ENCODE measurements at places on chromosomes 5 and 9.

GRCh38 chr9:117963493-117964090, 259.4 kb downstream of the TLR4 start:
- DNase-seq = no peak

DNA sequence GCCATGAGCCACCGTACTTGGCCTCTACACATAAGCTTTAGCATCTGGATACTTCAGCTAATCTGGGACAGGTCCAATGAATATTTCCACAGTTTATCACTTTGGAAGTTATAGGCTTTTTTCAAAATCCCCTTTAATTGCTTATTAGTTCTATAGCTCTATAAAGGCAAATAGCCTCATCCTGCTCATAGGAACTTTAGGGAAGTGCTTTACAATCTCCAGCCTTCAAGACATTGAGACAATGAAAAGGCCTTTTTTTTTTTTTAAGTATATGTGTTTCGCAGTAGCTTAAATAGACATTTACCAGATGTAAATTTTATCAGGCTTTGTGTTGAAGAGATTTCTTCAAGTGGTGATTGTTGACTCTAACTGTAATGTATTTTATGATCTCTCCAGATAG, 224.2 kb downstream of the ARL15 start:
- no peak for DNase-seq

GRCh38 chr9:116378873-116379272, 225.3 kb downstream of the PAPPA start:
- no peak for DNase-seq

- DNase-seq = no peak
Observed at GRCh38 chr9:75186767-75187380, 98.6 kb downstream of the OSTF1 start.

DNA sequence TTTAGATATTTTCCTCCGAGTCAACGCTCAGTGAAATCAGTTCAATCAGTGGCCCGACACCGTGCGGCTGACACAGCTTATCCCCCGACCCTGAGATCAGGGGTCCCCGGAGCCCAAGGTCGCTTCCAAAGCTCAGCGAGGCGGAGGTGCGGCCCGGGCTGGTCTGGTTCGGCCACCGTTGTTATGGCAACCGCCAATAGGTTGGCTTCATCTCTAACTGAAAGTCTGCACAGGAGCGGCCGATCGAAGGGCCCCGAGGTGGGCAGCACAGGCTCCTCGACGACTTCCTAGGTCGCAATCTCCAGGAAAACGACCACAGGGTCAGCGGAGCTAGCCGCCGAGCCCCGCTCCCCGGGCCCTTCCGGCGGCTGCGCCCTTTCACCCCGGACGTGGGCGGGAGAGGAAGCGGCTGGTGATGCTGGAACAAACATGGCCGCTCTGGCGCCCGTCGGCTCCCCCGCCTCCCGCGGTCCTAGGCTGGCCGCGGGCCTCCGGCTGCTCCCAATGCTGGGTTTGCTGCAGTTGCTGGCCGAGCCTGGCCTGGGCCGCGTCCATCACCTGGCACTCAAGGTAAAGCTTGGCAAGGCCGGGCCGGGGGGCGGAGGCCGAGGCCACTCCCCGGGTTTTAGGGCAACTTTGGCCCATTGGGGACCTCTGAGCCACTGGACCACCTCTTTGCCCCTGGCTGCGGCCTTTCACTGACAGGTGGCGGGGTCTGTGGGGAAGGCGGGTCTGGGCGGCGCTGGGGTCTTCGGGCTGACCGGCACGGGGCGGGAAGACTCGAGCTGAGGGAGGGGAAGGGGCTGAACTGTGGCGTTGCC, at the start of gene GPR107:
GPR107 (plus strand) TSS at position 403 of the 821 bp plus-strand sequence; CDS start at position 430, 27 bp downstream.
- DNase-seq = peak; percentile 61

DNA sequence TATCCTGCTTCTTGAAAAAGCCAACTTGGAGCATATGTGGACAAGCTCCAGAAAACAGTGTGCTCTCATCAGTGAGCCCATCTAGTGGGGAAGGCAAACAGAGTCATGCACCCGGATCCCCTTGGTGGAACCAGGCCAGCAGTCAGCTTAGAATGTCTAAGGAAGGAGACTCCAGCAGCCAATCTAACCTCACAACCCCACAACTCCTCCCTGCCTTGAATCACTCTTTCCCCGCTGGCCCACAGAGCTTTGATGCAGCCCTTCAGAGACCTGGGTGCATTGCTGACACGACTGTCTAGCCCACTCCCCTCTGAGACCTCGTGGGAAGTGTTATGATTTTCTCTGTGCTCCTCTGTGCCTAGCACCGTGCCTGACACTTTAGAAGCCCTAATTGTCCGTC, 623.7 kb downstream of the BNC2 start:
- no peak for DNase-seq

DNA sequence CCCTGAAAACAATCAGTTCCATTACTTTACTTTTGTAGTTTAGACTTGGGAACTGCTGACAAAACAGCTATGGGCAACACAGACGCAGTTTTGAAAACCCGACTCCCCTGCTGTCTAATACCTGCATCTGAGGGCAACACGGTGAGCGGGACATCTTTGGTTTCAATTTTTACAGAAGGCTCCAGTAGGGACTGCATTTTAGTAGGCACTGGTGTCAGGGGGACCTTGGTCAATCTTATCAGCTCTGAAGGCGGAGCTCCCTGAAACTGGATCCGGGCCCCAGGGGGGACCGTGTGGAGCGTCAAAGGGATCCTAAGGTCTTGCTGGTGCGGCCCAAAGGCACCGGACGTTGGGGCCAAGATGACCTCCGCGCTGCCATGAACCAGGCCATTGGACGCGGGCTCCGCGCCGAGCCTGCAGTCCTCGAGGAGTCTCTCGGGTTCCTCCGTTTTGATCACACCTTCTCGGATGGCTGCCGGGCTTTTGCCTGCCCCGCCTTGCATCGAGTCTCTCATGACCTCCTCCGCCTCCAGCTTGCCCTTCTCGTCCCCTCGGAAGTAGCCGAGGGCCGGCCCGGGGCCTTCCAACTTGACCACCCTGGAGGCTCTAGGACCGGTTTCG, 1.1 kb downstream of the SOX30 start:
- no peak for DNase-seq

- no peak for DNase-seq
Observed at GRCh38 chr5:98517560-98518366, 255.7 kb upstream of the RGMB start.

DNA sequence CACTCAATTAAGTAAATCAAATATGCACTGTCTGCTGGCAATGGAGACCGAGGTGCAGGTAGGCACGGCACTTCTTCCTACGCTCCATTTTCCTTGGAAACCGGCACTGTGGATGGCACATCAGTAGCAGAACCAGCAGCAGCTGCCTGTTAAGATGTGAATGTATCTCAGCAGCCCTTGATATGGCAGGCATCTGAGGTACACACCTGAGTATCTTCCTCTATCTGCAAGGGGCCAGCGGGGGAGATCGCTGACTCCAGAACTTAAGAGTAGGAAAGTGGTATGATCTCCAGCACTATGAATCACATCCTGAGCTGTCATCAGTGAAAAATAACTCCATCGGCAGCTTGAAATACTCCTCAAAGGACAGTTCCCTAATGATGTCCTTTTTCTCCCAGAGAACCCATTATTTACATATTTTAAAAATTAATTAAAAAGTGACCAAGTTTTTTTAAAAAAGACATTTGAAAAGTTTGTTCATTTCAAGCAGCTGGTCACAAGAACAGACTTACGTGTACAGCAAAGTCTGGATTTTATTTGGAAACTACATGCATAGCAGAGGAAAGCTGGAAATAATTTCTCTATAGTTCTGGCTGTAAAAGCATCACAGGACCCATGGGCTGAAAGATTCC, 97.1 kb downstream of the ADAMTS12 start:
- no peak for DNase-seq

DNA sequence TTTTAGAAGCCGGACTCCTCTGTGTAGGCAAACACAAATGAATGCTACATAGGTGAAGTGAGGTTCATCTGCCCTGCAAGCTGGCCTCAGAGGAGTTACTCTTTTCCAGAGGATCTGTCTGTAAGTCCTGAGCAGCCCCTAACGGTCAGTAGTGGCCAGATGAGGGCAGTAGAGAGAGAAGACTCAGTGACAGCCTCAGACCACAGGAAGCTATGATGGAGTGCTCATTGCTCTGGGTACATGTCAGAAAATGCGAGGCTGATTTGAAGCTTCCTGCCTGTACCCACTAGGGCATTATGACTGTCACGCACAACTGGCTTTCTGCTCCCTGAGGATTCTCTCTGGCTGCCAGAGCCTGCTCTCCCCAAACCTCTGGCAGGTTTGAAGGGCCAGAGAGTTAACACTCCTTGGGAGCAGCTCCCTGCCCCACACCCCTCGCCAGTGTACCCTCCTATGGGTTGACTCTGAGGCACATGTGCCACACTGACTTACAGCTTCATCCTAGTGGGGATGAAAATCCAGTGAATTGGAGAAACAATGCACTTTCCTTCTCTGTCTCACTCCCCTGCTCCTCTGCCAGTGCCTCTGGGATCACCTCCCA, 141.5 kb downstream of the GABRG2 start:
- DNase-seq = no peak

DNA sequence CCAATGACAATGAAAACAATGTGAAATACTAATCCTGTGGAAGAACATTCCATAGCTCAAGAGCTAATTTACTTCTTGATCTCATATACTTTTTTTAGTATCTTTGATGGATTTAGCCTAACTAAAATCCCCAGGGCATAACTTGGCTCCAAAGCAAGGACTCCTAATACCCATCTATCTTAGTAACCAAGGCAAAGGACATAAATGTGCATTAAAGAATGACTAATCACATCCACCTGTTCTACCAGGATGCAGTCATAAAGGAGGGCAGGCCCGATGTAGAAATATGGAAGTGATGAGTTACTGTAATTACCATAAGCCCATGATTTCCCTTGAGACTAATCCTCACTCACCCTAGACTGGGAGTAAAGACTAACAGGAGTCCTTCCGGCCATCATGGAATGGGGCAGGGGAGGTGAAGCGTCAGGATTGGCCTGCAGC, 56.9 kb downstream of the KIF24 start:
- no peak for DNase-seq

GRCh38 chr9:14345354-14346230, 31.7 kb upstream of the NFIB start:
- no peak for DNase-seq

DNA sequence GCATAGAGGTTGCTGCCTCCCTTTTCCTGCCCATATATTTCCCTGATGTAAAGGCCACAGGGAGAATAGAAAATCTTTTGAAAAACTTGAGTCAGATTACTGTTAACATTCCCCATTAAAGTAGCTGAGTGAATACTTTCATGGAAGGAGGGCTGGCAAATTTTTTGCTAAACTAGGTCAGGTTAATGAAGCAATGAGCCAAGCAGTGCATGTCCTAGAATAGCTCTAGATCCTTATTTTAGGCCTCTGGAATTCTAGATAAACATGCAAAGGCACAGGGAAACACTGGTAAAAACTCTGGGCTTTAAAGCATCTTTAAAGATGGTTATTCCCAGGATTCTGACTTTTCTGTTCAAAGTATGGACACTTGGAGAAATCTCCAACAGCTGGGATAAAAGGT, 27.9 kb downstream of the TTC1 start:
- DNase-seq = no peak

- DNase-seq = no peak
Observed at GRCh38 chr5:122107016-122107415, 22.3 kb upstream of the ZNF474 start.

- DNase-seq = no peak
Observed at GRCh38 chr9:136316271-136316751, 11.0 kb upstream of the GPSM1 start.

- DNase-seq = no peak
Observed at GRCh38 chr9:19101203-19101602, 1.5 kb downstream of the HAUS6 start.

- no peak for DNase-seq
Observed at GRCh38 chr9:120937596-120937995, 11.0 kb upstream of the TRAF1 start.

DNA sequence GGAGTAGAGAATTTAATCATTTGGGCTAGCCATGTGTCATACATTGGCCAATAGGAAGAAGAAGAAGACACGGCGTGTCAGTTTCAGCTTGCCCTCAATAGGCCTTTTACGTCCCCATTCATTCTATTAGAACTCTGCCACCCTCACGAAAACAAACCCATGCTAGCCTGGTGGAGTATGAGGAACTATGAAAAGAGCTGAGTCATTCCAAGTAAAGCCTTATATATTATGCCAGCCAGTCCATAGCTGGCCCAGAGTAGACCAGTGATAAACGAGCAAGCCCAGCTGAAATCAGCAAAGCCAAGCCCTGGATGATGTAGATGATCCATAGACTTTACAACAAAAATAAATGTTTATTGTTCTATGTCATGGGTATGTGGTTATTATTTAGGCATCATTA, 895.1 kb downstream of the TLE1 start:
- no peak for DNase-seq

GRCh38 chr5:167452136-167452535, 839.3 kb upstream of the WWC1 start:
- DNase-seq = no peak

DNA sequence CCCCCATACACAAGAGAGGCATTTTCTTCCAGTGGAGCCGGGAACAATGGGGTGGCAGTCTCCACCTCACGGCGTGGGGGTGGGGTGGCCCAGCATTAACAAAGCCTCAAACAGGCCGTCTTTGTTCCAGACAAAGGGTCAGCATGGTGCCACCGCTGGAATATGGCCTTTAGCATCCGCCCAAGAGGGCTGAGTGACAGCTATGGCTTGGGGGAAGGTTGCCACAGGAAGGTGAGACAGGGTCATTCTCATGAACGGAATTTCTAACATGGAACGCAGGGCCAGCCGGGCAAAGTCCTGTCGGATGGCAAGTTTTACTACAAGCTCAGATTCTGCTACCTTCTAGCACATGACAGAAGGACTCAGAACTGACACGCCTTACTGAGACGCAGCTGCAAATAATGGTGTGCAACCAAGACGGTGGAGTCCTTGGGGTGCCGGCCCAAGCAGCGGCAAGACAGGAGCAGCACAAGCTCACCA, 64.0 kb downstream of the OTULIN start:
- DNase-seq = no peak

DNA sequence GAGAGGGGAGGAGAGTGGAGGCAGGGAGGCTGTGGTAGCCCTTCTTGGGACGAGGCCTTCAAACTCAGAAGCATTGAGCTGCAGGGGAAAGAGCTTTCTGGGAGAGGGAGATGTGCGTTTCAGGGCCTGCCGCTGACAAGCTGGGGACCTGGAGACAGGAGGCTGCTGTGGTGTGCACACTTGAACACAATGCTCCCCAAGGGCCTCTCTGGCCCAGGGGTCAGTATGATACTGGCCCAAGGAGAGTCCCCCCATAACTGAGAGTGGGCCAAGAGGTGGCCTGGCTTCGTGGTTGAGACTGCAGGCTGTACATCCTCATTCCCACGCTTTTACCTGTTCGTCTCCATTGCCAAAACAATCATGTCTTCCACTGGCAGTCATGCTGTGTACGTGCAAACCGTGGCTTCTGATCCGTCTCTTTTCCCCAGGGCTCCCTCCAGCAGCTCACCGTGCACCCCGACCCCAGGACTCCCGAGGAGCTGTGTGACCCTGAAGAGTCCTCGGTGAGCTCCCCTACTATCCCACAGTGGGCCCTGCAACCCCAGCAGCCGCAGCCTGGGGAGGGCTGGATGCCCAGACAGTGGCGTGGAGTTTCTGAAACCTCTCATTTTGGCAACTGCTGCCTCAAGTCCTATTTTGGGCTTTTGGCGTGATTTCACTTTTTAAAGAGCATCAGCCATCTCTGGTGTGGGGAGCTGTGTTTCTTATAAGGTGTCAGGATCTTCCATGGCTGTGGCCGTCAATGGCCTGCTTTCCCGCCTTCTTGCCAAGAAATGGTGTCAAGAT, 43.4 kb downstream of the COL15A1 start:
- no peak for DNase-seq

GRCh38 chr9:76912636-76913275, 6.8 kb upstream of the PRUNE2 start:
- DNase-seq = no peak

- no peak for DNase-seq
Observed at GRCh38 chr5:55063220-55063863, 39.1 kb upstream of the GZMA start.
